ENCODE measurements at places on chromosomes 6 and 20.

GRCh38 chr6:150004783-150005717 lies 20.3 kb downstream of the RAET1L start:
- DNase-seq: peak; percentile 73

- DNase-seq: peak; percentile 83
These were observed 2.5 kb downstream of the TNFRSF6B start for GRCh38 chr20:63698739-63699465.

GRCh38 chr6:34986845-34987246 lies 97.8 kb downstream of the ANKS1A start:
- peak; percentile 75 for DNase-seq

GRCh38 chr20:37450344-37450743 lies 70.7 kb upstream of the NNAT start:
- DNase-seq: no peak

- DNase-seq: no peak
These were observed 43.3 kb upstream of the IRF4 start for GRCh38 chr6:347951-348859.

DNA sequence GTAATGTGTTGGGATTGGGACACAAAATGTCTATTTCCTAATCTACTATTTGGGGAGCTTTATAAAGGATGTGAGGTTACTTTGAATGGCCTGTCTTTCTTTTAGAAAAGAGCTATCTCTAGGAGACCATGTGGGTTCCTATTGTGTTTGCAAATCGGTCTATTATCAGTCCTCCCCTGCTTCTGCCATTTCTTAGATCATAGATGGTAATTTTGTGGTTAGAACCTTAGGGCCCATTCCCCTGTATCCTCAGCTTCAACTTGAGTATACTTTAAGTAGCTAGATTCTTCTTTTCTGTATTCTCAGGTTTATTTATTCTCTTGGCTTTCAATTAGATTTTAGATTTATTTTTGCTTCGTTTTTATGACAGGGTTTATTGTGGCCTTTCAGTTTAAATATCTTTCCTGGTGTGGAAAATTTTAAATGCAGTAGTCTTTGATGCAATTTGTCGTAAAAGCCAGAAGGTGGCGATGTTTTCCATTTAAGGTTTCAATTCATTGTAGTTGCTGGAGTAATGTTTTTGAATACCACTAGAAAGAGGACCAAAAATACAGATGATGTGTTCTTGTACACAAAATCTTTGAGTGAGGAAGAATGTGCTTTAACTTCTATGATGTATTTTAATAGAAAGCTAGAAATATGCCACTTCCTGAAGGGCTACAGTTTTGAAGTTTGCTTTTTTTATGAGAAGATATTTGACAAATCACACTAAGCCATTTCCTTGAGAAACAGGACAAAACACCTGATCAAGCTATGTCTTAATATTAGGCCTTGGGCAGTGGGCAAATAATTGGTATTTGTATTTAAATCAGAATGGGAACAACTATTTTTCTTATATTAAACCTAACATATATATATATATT lies 20.3 kb downstream of the TBPL1 start:
- DNase-seq: peak; percentile 55

DNA sequence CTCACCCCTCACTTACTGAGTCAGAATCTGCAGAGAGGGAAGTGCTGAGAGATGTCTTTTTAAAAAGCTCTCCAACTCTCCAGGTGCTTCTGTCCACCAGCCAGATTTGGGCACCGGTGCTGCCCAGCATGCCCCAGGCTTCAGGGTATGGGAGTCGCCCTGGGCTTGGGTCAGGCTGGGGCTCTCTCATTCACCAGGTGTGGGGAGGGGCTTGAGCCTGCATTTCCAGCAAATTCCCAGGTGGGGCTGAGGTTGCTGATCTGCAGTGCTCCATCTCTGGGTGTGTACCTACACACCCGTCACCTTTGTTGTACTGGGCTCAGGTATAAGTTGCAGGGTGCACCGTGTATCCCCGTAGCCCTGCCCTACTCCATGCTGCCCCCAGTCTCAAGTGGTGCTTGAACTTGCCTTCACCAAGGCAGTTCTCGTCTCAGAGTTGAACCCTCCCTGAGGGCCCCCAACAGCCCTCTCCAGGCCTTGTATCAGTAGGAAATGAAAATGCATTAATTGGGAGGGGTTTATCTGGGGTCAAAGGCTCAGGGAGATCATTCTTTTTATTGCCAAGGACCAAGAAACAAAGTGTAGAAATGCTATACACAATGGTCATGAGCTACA lies 23.5 kb downstream of the PPP1R3G start:
- DNase-seq: no peak

DNA sequence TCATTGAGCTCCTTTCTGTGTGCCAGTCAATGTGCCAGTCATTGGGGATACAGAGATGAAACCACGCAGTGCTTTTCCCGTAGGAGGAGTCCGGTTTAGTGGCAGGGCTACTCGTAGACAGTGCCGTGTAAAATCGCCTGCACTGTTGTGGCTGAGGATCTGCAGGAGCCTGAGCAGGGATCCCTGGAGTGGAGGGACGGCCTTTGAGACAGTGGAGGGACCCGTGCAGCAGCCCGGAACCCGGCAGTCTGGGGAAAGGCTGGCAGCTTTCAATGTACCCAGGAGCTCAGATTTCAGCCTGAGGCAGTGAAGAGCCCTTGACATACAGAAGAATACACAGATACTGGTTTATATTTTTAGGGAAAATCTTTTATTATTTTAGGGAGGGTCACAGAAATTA lies 203.3 kb downstream of the ARID1B start:
- no peak for DNase-seq

- no peak for DNase-seq
These were observed 30.9 kb downstream of the SCML4 start for GRCh38 chr6:107793191-107793590.

DNA sequence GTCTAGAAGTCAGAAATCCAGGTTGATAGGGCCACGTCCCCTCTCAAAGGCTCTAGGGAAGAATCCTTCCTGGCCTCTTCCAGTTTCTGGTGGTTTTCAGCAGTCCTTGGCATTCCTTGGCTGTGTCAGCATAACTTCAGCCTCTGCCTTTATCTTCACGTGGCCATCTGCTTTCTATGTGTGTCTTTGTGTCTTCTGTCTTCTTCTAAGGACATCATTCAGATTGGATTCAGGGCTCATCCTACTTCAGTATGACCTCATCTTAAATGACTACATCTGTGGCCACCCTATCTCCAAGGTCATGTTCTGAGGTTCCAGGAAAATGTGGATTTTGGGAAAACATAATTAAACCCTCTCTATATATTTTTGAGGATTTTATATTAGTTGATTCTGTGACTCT lies 23.0 kb downstream of the C6orf89 start:
- DNase-seq: peak; percentile 70

DNA sequence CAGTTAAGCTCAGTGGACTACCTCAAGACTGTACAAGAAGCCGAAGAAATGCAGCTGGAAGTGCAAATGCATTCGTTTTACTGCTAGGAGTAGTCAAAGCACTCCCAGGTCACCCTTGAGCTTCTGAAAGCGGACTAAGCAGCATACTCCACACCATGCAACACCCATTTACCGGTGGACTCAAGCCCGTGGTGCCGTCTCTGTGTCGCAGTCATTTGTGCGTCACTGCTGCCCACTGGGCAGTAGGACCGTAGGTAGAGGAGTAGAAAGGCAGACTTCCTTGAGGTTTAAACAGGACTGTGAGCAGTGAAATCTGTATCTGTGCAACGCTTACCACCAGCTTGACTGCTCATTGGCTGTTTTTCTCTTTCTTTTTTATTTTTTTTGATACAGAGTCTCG lies 89.0 kb upstream of the FAM8A1 start:
- no peak for DNase-seq

DNA sequence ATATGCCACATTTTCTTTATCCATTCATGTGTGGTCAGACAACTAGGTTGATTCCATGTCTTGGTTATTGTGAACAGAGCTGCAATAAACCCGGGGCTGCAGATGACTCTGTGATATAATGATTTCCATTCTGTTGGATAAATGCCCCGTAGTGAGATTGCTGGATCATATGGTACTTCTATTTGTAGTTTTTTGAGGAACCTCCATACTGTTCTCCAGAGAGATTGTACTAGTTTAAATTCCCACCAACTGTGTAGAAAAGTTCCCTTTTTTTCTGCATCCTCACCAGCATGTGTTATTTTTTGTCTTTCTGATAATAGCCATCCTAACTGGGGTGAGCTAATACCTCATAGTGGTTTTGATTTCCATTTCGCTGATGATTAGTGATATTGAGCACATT lies 62.2 kb upstream of the MAP3K4 start:
- no peak for DNase-seq

GRCh38 chr20:13259921-13260320 lies 38.8 kb downstream of the ISM1 start:
- DNase-seq: no peak

- DNase-seq: no peak
These were observed 13.5 kb downstream of the FAM83D start for GRCh38 chr20:38939686-38940085.

DNA sequence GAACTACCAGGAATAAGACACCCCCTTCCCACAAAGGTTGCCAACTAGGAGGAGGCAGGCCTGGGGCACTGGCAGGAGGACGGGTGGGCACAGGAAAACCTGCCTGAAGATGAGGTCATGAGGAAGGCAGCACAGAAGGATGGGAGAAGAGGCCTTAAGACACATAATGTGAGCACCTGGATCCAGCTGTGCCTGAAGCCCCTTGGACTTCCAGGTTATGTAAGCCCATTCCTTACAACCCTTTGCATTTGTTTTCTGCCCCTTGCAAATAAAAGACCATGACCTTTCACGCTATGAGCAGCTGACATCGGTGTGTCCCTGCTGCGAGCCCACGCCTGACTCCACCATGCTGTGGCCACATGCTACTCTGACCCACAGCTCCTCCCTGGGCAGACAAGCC lies 23.4 kb downstream of the KCNQ2 start:
- no peak for DNase-seq

DNA sequence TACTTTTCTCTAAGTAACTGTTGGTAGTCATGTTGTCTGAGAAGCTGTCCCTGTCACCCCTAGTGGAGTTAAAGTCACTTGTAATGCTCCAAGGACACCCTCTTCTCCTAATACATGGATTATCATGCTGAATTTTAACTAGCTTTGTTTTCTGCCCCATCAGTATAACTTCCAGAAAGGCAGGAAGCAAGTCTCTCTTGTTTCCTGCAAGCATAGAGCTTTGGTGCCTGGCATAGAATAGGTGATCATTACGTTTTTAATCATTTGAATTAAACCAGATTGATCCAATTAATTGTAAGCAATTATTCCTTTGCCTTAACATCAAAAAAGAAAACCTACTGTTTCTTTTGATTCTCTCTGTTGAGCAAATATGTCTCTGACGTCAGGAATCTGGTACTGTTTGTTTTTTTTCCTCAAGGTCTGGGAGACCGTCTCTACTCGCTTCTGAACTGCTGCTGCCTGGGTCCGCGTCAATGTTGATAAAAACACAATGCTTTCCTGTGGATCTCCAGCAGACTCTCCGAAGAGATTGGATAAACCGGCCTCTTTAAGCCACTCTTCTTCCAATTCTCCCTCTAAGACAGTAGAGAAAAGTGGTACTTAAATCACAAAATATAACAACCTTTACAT lies 71.8 kb downstream of the ARHGAP18 start:
- peak; percentile 79 for DNase-seq

- no peak for DNase-seq
These were observed 6.5 kb upstream of the SMOC2 start for GRCh38 chr6:168434505-168434904.
